ENCODE measurements at places on chromosomes 2 and 18.

GRCh38 chr2:9378433-9379390, 44.6 kb downstream of the ITGB1BP1 start:
- DNase-seq, result peak; percentile 74

DNA sequence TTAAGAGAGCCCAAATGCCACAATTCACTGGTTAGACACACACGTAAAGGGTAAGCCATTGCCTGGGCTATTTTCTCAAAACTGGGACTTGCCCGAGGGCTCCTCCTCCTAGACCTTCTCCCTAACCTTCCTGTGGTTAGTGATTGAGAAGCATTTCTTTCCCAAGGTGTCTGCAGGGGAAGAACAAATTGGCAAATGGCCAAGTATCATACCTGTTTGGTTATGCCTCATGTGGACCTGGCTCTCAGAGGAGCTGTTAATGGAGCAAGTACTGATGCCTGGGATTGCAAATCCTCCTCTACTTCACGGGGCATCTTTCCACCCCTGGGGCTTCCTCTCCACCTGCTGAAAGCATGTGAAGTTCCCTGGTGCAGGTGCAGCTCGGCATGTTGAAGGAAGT, 187.5 kb upstream of the CYRIA start:
- DNase-seq, result no peak

DNA sequence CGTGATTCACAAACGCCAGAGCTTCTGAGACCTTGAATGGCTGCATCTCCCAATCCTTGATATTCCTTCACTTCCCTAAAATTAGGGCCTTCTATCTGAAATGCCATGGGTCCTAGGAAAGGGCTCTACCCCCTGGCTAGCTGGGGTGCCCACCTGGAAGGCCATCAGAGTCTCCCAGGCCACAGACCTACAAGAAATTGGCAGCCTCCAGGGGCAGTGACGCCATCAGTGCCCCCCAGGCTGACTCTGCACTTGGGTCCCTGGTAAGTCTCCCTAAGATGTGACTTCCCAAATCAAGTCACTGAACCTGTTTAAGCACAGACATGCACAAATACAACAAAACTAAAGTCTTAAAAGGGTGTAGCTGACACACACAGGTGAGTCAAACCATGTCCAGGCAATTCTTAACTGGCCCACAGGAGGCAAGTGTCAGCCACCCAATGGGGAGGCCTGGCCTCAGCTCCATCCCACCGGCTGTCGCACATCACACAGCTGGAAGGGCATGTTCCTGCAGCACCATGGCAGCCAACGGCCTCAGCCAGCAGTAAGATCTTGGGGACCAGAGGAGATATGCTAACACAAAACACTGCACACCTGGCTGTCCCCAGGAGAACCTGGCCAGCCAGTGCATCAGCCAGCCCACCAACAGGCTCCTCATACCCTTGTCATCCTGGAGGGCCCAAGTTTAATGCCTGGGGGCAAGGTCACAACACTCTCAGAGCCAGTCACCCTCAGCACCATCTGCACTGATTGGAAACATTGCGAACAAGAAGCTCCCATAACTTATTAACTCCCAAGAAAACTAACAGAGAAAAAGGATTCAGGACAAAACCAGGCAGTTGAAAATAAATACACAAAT, 5.2 kb downstream of the PARD6G start:
- DNase-seq, result no peak

GRCh38 chr18:58402247-58402646, 226.6 kb downstream of the ALPK2 start:
- peak; percentile 79 for DNase-seq

DNA sequence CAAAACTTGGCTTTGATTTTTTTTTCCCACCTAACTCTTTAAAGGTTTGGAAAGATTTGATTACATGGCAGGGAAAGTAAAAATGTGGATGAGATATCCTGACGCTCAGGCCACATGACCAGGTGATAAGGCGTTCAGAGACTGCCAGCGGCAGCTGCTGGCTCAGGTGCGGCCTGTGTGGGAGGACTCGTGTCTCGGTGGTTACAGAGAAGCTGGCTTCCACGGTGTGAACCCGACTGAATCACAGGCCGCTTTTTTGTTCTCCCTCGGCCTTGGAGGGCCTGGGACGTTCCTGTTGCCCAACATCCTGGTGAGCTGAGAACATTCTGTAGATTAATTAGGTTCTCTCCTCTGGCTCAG, 124.2 kb upstream of the ZNF516 start:
- no peak for DNase-seq

DNA sequence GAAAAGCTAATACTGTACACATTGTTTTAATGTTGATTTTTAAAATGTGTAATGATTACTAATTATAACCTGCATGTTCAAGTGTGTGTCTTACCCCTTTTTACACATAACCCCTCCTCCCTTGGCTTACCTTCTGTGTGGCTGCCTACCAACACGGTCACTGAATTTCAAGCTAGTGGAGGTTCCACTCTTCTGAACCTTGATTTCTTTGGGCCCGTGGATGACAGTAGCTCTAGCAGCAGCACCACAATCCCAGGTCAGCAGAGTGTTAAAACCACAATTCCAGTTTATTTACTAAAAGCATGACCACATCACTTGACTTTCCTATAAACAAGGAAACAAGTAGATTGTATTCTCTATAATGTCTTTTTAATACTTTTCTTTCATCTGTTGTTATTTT, 56.9 kb downstream of the AFTPH start:
- DNase-seq, result no peak

DNA sequence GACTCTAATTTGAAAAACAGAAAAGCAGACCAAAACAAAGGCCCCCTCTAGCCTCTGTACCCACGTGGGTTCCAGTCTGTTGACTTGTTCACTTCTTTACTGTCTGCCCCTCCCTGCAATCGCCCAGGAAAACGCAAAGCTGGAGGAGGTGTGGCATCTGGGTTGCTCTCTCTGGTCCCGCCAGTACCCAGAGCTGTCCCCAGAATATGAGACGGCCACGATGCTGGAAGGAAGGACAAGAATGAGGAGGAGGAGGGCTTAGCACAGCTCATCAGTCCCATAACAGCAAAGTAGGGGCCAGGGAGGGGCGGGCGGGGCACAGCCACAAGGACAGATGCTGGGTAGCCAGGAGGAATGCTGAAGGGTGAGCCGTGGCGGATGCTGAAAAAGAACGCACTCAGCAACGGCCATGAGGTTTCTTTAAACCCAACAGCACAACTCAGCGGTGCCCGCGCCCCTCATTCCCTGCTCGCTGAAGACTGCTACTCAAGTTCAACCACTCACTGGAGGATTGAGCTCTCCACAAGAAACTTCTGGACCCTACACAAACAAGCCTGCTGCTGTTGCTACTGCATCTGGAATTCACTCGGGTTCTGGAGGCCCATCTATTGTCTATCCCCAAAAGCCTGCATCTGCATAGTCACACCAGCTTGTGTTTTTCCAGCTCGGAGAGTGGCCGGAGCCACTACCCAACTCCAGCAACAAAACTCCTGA, 187.7 kb downstream of the HDAC4 start:
- no peak for DNase-seq

GRCh38 chr2:113703386-113704299, 52.8 kb downstream of the SLC35F5 start:
- no peak for DNase-seq

DNA sequence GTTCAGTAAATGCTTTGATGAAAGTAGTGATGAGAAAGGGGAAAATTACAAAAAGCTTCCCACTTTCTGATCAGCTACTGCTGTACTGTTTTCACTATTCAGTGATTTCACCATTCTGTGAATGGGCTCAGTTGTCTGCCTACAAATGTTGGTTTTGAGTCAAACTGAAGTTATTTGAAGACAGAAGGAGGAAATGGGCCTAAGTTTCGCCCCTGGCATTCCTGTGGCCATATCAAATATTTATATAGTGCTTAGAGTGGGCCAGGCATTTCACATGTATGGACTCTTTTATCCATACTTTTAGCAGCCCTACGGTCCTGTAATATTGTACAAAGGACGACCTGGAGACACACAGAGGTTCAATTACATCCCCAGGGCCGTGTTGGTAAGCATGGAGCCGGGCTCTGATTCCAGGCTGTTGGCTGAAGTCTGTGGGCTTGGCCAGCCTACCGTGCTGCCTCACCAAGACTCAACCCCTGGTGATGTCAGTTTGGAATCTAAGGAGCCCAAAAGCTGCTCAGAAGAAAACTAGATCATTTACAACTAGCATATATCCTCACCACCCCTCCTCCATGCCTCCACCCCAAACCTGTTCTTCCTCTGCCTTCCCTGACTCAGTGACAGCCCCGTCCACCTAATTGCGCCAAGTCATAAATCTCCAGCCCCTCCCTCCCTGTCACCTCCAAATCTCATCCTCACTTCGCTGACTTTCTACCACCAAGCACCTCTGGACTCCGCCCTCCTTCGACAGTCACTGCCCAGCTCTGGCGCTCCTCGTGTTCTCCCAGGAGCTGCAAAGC, 10.1 kb upstream of the GRHL1 start:
- DNase-seq, result peak; percentile 85

DNA sequence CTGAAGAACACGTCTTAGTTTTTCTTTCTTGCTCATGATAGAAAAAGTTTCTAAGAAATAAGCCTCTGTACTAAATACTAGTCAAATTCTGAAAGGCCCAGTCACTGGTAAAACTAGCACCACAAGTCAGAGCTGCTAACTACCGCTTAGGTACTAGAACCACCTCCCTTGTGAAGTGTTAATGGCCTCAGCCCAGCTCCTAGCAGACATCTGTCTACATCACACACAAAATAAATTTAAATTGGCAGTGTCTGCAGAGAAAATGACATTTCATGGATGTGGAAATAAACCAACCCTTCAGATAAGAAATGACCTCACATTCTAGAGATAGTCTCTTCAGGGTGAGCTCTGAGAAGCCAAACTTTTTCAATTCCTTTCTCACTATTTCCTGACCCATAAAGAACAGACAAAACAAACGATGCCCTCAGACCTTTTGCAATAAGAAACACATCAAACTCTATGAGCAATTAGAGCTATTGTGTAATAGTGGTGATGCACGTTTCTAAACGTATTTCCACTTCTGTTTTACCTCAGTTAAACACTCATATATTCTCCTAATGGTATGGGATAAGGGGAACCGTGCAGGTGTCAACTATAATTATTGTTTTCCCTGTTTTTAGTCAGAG, 70.3 kb upstream of the DSG1 start:
- no peak for DNase-seq

- DNase-seq, result no peak
These were observed 41.5 kb downstream of the ANTXR1 start for GRCh38 chr2:69054431-69054830.

DNA sequence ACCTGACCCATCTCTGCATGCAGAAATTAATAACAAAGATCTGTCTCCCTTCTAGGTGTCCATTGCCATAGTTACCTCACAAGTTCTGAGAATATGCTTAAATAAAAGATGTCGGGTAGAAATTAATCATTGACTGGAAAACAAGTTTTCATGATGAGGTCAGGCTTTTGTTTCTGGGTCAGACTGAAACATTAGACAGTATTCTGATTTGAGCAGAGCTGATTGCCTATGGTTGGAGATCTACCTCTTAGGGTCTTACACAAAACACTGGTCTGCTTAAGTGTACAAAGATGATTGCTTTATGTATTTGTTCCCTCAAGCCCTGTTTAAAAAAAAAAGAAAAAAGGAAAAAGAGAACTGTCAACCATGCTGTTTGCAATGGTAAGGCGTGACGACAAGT, 956.4 kb downstream of the CPS1 start:
- no peak for DNase-seq

DNA sequence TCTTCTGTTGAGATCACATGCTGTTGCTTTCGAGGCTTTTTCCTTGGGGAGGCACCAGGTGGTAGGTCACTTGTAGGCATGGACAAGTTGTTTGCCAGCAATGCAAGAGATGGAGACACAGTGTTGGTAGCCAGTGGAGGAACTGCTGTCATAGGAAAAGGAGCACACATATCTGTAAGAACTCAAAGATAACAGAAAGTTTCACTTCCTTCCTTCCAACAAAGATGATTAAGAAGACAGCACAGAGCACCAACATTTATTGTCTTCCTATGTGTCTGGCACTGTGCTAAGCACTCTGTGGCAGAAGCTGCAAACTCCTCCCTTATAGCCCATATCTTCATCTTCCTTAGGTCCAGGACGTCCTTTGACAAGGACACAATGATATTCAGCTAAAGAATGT, 64.5 kb upstream of the AMMECR1L start:
- DNase-seq, result no peak

DNA sequence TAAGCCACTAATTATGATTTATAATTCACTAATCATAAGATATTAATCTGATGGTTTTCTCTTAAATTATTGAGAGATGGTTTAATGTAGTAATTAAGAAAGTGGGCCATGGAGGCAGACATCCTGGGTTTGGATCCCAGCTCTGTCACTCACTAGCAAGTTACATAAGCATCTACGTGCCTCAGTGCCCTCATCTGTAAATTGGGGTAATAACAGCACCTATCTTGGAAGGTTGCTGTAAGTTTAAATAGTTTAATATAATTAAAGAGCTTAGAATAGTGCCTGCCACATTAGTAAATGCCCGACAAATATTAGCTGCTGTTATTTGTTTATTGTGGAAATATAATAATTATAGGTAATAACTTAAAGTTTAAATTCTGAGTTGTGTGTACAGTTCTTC, 30.9 kb downstream of the BABAM2 start:
- DNase-seq, result no peak

DNA sequence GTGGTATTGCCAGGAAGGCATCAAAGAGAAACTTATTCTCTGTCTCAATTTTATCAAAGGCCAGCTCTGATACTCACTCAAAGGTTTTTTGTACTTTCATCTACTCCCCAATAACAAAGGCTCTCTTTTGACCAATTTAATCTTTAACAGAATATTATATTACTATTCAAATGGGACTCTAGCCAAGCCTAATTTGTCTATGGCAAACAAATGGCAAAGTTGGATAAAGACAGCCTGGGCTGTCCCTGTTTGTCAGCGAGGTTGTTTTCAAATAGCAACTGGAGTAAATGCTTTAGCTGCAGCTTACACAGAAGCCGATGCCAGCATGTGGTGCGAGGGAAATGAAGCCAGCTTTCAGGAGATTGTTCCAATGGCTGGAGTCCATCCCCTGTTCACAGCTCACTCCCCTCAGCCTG, 80.1 kb upstream of the CTNNA2 start:
- DNase-seq, result no peak

Measured in fibroblast of skin of abdomen (primary cell).